CD4-positive, alpha-beta T cell treated with Interferon alpha-2 for 1 hour (primary cell): ENCODE measurements at places on chromosomes 16 and 17.

GRCh38 chr16:86665319-86665675, 86.9 kb downstream of the FOXL1 start:
- no peak for DNase-seq

GRCh38 chr16:1701216-1701878, 4.6 kb upstream of the MAPK8IP3 start:
- no peak for DNase-seq

- DNase-seq, result no peak
These were observed 137.5 kb downstream of the SDK2 start for GRCh38 chr17:73506470-73507435.

DNA sequence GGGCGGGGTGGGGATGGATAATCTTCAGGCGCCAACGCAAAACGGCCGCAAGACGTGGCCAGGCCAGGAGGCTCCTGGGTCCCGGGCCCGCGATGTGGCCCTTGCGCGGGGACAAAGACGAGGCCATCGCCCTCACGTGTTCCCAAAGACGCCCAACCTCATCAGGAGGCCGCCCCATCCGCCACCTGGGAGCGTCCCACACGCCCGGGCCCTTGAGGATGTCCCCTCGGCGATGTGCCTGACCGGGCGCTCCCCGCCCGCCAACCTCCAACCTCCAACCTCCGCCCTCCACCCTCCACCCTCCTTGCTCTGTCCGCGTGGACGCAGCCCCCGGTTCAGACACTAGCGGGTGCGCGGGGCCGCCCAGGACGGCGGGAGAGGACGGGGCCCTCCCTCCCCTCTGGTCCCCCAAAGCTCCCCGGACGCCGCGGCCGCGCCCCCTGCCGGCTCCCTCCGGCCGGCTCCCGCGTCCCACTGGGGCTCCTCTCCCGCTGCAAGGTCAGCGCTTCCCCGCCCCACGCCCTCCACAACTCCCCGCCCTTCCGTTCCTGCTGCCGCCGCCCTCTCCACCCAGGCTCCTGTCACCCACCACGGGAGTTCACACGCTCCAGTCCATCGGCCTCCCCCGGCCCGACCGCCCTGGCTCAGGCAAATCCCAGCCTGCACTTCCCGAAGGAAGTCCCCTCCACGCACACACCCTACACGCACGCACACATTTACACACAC, 250.8 kb upstream of the RPL38 start:
- DNase-seq, result peak; percentile 14
